Stimulated activated CD8-positive, alpha-beta memory T cell treated with anti-CD3 and anti-CD28 coated beads, Interleukin-7, amount 100 ng/mL, for 4 hours (primary cell): ENCODE measurements at places on chromosomes 6 and 20.

DNA sequence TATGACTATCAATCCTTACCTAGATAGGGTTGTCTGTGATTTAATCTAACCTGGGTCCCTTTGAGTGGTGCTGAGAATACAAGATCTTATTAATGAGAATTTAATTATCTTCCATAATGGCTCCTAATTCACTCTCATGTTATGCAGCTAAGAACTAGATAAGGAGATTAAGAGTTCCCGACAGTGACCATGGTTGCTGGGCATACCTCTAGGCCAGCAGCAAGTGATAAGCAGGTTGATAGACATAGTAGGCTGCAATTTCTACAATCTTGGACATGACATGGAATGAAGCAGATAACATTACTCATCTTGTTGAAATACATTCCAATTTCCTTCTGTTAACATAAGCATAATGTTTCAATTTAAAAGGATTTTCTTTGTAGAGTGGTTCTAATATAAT lies 27.1 kb downstream of the SPACA1 start:
- DNase-seq, result no peak

DNA sequence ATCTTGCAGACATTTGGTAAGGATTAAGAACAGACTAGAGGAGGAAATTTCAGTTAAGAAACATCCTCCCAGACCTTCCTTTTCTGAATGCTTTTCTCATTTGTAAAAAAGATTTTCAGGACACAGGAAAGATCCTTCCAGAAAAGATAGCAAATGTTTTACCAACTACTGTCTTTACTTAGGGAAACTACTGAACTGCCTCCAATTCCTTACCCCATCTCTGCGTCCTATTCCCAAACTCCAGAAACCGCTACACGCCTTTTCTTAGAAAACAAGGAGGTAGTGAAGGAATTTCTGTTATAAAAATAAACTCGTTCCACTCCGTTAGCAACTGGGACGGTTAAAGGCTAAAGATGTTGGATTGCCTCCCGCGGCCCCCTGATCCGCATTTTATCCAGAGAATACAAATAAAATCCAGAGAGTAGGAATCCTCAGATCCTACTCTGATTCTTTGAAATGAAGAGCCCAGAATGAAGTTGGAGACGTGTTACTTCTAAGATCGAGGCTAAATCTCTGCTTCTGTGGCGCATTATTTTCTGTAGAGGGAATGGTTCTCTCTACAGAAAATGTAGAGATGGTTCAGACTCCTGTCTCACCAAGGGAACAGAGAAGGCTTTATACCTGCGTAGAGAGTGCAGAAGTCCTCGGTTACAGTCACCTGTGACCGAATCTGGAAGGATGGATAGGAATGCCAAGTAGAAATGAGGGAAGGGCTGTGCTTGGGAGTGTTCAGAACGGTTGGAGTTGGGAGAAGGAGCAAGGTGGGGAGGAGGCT lies 133.0 kb downstream of the GPX5 start:
- DNase-seq, result no peak

GRCh38 chr20:62352402-62353288 lies 14.5 kb downstream of the LAMA5 start:
- no peak for DNase-seq

DNA sequence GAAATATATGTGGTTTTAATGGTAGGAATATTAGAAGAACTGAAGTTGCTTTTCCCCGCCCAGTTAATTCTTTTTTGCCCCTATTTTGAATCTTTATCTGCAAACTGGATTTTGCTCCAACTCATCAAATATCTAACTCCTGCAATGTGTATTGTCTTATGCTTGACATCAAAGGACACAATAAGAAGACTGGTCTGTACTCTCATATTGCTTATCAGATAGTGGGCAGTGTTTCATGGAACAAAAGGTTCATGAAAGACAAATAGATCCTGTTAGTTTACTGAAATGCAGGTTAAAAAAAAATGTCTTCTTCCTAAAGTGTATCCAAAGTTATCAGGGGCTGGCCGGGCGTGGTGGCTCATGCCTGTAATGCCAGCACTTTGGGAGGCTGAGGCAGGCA lies 27.7 kb upstream of the GTF3C6 start:
- DNase-seq, result no peak

- DNase-seq, result no peak
These were observed 39.1 kb downstream of the TMX4 start for GRCh38 chr20:7980332-7981046.

DNA sequence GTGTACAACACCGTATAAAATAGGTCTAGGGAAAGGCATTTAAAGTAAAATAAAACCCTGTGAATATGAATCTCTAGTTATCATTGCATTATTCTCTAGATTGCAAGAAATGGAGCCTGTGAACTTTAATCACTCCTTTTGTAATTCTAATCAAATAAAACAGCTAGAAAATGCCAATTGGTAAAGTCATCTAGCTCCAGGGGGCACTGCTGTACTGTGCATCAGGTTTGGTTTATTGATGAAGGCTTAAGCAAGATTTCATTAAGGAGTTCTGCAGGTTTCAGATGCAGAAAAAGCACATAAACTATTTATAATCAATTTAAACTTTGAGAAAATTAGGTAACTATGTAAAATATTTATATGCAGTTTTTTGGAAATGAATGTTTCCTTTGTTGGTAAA lies 645.0 kb downstream of the PHF3 start:
- no peak for DNase-seq

- DNase-seq, result no peak
These were observed 13.9 kb upstream of the NAA20 start for GRCh38 chr20:20003031-20003954.

DNA sequence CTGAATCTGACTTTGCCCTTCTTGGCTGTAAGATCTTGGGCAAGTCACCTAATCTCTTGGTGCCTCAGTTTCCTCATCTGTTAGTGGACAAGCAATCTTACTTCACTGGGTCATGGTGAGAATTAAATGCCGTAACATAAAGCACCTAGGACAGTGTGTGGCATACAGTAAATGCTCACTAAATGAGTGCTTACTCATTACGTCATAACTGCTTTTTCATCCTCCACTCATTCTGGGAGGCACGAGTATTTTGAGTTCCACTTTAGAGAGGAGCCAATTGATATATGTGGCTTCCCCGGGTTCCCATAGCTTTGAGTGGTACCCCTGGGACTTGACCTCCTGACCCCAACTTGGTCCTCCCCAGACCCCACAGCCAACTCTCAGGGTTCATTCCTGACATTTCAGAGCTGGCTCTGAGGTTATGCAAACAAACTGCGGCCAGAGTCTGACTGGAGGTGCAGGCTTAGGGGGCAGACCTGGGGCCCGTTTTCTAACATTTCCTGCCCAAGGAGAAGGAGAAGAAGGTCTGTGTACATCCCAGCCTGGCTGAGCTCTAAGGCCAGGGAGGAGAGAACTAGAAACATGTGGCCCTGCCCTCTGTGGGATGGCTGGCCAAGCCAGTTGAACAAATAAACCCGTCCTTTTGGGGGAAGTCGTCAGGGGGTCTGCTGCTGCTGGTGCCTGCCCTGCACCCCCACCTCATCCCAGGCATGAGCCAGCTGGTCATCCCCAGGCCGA lies 5.8 kb downstream of the ANGPT4 start:
- DNase-seq, result no peak

GRCh38 chr6:154954347-154954746 lies 40.8 kb upstream of the TIAM2 start:
- DNase-seq, result no peak

DNA sequence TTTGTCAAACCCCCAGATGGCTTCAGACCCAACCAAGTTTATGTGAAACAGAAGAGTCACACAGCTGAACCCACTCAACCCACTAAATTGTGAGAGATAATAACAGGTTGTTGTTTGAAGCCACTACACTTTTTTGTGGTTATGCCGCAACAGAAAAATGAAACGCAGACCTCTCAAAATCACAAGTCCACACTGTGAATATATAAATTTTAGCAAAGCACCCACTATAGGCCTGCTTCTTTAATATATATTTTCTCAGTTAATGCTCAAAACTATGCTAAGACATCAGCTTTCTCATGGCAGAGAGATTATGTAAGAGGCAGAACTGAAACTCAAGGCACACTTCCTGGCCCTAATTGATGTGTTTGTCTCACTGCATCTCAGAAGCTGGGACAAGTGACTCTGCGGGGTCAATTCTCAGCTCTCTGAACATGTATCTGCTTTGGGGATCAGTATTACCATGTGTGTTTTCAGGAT lies 27.7 kb downstream of the MAP3K5 start:
- DNase-seq, result no peak

GRCh38 chr6:996271-996852 lies 303.4 kb upstream of the EXOC2 start:
- no peak for DNase-seq

GRCh38 chr6:113697632-113698410 lies 159.3 kb upstream of the MARCKS start:
- no peak for DNase-seq

DNA sequence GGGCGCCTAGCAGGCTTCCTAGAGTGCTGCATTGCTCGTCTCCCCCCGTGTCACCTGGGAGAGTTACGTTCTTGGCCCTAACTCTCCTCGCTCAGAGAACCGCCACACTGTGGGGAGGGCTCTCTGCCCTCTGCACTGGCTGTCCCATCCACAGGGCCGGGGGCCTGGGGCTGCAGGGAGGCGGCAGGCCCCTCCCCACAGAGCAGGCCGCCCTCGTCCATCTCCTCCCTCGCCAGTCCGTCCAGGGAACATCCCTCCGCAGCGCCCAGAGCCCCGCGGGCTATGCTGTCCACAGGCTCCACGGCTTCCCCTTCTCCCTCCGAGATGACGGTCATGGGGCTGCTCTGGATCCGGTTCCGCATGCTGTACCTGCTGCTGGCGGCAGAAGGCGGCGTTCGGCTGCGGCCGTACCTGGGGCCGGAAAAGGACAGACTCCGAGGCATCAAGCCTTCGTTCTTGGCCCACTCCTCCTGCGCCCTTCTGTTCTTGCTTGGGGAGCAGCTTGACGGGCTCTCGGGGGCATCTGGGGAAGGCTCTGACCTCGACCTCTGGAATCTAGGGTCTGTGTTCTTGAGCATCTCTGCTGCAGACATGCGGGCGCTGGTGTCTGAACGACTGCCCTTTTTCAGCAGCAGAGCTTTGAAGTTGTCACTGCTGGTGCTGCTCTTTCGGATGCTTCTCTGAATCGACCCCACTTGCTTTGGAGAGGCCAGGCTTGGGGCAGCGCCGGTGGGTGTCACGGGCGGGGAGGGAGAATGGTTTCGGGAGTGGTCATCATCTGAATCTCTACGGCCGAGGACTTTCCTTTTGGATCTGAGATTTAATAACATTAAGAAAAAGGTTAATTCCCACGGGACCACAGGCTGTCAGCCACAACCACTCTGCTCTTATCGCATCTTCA lies 20.2 kb downstream of the HEBP2 start:
- DNase-seq, result no peak

DNA sequence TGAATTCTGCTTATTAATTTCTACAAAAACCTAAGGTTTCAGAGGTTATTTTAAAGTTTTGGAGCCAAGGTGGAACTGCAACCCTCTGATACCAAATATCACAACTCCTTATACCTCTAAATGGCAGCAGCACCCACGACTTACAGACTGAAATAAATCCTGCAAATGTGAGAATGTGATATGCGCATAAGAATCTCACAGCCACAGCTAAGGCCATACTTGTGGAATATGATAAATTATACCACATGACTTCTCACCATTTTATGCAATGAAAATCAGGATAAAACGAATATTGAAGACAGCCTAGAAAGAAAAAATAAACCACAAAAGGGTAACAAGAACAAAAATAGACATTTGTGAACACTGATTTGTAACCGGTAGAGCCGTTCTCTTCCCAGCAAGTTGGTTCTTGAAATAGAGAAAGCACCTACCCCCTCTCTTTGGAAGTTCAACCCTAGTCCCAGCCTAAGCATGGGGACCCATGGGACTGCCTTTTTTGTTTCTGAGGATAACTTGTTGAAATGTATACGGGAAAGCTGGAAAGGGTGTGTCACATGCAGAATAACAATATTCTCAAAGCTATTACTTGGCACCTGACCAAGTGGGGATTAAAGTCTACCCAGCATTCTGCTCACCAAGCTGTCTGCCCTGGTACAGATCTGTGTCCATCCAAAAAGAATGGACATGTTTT lies 47.1 kb upstream of the MCM9 start:
- DNase-seq, result no peak

- DNase-seq, result no peak
These were observed 56.9 kb downstream of the FAM217A start for GRCh38 chr6:4021854-4022695.

- no peak for DNase-seq
These were observed 69.1 kb downstream of the GJA10 start for GRCh38 chr6:89963391-89963790.

- DNase-seq, result no peak
These were observed 26.0 kb upstream of the CCND3 start for GRCh38 chr6:41967312-41968287.

DNA sequence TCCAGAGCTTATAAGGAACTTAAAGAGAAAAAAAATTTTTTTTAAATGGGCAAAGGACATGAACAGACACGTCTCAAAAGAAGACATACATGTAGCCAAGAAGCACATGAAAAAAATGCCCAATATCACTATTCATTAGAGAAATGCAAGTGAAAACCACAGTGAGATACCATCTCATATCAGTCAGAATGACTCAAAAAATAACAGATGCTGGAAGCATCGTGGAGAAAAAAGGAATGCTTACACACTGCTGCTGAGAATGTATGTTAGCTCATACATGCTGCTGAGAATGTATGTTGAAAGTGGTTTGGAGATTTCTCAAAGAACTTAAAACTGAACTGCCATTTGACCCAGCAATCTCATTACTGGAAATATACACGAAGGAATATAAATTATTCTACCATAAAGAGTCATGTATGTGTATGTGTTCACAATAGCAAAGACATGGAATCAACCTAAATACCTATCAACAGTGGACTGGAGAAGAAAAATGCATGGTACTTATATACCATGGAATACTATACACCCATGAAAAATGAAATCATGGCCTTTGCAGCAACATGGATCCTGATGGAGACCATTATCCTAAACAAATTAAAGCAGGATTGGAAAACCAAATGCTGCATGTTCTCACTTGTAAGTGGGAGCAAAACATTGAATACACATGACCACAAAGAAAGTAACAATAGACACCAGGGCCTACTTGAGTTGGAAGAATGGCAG lies 5.2 kb downstream of the OR11A1 start:
- no peak for DNase-seq

- DNase-seq, result no peak
These were observed 26.8 kb downstream of the PPP1R14C start for GRCh38 chr6:150169609-150170008.

GRCh38 chr20:7449269-7449668 lies 491.0 kb downstream of the HAO1 start:
- DNase-seq, result no peak

GRCh38 chr6:105326833-105327770 lies 75.8 kb downstream of the PREP start:
- DNase-seq, result no peak
